ENCODE measurements at places on chromosomes 1 and 21.

DNA sequence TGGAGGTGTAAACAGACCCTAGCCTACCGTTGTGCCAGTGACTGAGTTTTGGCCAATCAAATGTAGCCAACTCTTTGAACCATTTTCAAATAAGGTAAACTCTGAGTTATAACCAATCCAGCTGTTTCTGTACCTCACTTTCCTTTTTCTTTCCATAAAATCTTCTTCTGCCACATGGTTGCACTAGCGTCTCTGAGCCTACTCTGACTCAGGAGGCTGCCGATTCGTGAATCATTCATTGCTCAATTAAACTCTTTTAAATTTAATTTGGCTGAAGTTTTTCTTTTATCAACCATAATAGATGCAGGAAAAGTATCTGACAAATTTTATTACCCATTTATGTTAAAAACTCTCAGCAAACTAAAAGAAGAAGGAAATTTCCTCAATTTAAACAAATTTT is 111.5 kb upstream of the LYPLAL1 start:
- no peak for DNase-seq

DNA sequence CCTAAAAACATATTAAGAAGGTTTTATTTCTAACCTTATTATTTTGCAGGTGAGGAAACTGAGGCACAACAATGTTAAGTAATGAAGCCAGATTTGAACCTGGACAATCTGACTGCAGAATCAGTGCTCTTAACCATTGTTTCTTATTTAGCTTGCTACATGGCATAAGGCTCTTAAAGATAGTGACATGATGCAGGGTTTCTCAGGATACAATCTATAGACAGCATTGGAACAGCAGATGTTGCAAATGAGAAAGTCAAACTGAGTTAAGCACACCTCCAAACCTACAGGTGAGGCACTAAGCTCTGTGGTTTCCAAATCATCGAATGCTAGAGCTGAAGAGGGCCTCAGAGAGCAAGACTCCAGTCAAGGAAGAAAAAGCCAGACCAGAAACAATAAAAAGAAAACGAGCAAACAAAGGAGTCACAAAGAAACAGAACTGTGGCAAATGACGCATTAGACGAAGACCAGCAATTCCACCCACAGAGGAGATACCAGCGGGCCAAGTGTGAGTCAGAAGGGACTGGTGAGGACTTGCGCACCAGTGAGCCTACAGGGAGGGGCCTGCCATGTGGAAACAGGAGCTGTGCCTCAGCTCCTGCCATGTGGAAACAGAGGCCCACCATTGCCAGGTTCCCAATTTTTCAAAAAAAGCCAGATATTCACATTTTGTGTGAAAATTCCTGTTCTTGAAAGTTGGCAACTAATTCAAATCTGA is 14.4 kb downstream of the CD58 start:
- no peak for DNase-seq

GRCh38 chr1:23169195-23169575 is 529 bp upstream of the LUZP1 start:
- DNase-seq: no peak

DNA sequence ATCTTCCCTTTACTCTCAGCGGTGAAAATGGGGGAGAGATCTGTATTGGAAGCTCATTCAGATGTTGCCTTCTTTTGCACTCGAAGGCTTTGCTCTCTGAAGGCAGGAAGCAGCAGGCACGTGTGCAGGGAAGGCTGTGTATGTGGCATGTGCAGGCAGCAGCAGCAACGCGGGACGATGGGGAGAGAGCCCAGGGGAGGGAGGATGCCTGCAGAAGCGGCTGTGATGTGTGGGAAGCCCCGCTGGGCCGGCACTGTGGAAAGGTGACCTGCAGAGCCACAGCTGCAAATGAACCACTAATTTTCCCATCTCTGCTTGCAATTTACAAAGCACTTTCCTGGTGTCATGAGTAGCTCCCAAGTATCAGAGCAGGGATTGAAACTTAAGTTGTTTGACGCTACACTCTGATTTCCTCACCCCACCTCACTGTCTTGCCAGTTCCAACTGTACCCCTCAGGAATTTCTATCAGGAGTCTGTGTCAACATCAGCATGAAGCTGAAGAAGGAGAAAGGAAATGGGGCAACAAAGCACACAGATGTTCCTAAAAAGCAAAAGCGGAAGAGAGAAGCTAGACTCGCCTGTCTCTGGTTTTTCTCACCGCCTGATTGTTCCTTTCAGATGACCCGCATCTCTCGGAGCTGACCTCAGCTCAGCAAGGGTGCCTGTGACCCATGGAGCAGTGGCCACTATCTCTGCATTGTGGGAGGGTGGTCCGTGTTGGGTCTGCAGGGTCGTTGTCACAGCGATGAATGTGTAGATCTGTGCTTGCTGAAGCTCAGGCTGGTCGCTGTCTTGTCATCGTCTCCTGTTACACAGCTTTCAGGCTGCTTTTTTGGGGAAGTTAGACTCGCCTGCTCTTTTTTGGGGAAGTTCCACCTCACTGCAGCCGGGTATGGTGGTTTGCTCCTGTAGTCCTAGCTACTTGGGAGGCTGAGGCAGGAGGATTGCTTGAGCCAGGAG is 156.1 kb downstream of the KIF26B start:
- DNase-seq: no peak

DNA sequence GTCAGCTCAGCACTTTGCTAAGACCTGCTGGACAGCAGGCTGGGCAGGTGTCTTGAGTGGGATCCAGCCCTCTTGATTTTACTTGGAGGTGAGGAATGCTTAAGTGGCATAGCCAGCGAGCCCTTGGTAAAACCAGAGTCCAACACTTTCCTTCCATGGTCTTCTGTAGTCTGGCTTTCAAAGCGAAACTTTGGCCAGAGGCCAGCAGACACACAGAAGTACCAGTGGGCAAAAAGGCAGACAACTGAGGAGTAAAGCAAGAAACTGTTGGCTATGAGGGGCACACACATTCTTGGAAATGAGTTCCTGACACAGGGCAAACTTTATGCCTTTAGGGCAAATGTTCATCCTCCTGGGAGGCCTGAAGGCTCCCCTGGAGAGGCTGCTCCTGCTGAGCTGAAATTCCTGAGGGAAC is 281.0 kb upstream of the POU3F1 start:
- DNase-seq: no peak

DNA sequence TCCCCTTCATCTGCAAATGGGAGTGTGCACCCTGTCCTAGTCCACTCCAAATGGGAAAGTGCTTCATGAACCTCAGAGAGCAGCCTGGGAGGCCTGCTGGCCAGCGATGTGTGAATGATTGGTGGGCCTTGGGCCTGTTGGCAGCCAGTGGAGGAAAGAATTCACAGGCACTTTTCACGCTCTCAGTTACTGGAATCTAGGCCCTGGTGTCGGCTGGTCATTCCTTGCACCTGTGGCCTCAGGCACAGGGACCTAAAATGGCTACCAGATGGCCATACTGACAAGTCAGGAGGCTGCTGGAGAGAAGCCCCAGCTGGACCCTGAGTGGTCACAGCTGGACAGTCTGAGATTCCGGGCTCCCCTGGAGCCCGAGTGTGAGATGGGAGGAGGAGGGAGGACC is 18.4 kb upstream of the EDN2 start:
- DNase-seq: no peak

DNA sequence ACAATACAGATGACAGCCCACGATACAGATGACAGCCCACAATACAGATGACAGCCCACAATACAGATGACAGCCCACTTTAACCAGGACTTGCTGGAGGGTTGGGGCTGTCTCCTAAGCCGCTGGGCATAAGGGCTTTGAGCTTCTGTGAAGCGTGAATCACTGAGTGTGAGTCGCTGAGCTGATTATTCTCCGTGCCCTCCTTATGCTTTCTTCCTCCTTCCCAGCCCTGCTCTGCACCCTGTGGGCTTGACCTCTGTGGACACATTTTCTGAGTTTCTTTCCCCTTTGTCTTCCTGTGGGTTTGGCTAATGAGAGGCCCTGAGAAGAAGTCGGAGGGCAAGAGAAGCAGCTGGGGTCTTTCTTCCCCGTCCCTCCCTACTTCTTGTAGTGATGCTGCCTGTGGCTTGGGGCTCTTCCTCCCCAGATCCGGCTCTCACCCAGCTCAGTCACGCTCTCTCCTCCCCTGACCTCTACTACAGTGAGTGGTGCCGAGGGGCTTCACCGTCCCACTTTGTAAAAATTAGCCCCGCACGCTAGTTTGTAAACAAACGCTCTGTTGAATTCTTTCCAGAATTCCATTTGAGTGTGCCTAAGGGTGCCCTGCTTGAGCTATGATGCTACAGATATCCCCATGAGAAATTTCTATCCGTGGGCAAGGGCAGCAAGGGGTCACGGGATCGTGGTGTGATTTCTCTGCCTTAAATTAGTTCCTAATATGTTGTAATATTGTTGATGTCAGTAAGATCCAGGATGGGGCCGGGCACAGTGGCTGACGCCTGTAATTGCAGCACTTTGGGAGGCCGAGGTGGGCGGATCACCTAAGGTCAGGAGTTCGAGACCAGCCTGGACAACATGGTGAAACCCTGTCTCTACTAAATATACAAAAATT is 46.4 kb upstream of the SOD1 start:
- no peak for DNase-seq

GRCh38 chr1:54480525-54480848 is 67.5 kb upstream of the ACOT11 start:
- DNase-seq: no peak

- no peak for DNase-seq
Observed at GRCh38 chr1:28917757-28918118, 3.4 kb downstream of the EPB41 start.

DNA sequence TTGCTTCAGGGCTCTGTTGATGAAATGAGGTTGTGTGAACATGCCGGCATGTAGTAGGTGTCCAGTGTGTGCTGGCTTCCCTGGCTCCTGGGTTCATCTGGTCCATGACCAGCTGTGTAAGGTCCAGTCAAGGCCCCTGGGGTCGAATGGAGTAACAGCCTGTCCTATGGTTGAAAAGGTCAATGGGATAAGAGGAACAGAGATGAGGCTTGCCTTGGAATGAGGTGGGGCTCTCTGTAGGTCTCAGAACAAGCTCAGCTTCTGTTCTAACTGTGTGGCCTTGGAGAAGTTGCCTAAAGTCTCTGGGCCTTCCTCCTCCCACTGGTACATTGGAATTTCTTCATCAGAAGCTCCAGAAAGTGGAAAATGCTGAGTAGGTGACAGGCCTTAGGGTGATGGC is 26.6 kb downstream of the RPS6KA1 start:
- no peak for DNase-seq

DNA sequence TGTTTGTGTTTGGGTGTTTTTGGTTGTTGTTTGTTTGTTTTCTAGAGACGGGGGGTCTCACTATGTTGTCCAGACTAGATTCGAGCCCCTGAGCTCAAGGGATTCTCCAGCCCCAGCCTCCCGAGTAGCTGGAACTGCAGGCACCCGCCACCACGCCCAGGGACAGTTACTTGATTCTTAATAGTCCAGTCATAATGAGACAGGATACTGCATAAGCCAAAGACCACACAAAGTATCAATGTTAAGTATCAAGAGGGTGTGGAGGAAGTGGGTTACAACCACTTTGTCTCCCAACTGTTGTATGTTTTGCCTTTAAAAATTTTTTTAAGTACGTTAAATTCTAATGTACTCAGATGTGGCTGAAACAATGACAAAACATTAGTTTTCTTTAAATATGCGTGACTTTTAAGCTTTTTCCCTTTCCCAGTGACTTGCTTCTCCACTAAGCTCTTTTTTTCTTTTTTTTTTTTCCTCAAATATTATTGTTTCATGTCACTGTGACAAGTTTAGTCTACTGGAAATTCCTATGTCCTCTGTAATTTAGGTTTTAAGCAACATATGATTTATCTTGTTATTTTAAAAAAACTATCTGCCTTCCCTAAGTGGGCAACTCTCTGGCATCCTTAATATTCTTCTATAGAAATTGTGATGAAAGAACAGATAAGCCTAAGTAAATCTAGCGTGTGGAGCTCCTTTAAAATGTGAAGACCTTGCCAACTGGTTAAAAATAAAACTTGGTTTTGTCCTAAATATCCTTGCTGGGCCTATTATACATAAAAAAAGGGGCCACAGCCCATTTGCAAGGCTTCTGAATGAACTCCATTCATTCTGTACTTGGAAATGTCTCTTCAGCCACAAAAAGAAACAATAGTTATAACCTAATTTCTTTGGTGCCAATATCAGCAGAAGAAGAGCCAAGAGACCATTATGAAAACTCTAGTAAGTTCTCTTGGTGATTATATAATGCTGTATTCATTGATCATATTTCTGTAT is 56.2 kb upstream of the DPH5 start:
- no peak for DNase-seq

GRCh38 chr1:2108877-2109580 is 58.8 kb downstream of the PRKCZ start:
- DNase-seq: no peak

GRCh38 chr21:20404915-20405314 is 593.3 kb upstream of the NCAM2 start:
- no peak for DNase-seq

DNA sequence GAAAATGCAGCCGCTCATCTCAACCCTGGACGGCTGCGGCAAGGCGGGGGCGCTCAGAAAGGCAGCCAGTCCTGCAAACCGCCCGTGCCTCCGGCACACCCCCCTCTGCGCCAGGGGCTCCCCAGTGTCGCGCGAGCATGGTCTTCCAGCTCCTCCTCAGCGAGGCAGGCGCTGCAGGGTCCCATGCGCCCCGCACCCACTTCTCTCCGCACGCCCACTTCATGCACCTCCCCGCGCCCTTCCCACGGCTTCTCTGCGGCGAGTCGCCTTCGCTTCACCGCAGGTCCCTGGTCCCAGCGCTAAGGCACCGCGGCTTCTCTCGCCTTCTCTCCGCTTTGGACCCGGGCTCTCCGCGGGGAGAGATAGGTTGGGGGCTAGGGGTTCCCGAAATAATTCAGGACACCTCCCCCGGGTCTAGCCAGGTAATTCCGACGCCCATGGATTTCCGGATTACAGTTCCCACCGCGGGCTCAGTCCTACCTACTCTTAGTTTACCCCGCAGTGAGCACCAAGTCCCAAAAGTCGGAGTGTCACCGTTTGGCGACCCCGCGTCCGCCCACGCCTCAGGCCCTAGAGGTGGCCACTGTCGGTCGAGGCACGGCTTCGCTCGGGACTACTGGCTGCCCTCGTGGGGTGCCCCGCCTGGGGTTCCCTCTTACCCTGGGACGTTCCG is 67.5 kb downstream of the SYT2 start:
- DNase-seq: no peak

DNA sequence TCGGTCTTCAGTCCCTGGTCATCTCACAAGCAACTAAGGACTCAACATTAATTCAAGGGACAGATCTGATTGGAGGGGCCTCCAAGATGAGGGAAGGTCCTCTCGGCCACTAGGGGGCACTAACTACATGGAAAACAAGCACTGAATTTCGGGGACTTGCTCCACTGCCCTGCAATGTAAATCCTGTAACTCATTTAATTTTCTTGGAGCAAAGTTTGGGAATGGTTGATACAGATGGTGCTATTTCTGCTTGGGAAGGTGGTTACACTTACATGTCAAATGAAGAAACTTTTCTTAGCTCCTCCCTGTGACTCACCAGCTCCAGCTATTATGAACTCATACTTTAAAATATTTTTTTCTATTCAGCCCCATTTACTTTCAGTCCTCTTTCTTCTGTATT is 97.4 kb upstream of the KCNJ15 start:
- DNase-seq: no peak

Measured in vagina (tissue), 2 donors.